ENCODE measurements at places on chromosomes 13 and 19.

DNA sequence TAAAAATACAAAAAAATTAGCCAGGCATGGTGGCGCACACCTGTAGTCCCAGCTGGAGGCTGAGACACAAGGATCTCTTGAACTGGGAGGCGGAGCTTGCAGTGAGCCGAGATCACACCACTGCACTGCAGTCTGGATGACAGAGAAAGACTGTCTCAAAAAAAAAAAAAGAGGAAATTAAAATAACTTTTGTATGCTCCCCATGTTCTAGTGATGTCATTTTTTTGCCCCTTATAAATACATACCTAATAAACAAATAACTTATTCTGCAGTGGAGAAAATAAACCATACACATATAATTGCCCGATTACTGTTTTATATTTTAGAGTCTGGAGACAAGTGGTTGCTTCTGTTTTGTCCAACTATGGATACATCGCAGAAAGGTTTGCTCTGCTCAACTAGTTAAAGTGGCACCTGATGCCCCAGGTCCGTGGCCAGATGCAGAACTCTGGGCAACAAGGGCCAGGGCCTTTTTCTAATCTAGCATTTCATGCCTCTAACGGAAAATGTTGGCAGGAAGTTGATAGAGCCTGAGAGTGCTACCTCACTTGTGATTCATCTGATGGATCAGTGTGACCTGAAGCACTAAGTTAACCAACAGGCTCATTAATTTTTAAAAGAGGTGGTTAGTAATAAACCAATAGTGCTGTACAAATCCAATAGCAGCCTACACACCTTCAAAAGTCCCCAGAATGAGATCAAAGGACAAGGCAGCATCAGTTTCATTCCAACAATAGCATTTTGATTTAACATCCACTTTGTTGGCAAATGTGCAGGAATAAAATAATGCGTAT, 18.8 kb downstream of the UBE2L5 start:
- peaks cover 4% of the 10 kb centered on the region for H3K4me1 ChIP-seq
- no peak overlapping the region for H3K27ac ChIP-seq
- H3K36me3 ChIP-seq: no peaks in the 10 kb centered on the region
- H3K4me3 ChIP-seq: no peak overlapping the region

DNA sequence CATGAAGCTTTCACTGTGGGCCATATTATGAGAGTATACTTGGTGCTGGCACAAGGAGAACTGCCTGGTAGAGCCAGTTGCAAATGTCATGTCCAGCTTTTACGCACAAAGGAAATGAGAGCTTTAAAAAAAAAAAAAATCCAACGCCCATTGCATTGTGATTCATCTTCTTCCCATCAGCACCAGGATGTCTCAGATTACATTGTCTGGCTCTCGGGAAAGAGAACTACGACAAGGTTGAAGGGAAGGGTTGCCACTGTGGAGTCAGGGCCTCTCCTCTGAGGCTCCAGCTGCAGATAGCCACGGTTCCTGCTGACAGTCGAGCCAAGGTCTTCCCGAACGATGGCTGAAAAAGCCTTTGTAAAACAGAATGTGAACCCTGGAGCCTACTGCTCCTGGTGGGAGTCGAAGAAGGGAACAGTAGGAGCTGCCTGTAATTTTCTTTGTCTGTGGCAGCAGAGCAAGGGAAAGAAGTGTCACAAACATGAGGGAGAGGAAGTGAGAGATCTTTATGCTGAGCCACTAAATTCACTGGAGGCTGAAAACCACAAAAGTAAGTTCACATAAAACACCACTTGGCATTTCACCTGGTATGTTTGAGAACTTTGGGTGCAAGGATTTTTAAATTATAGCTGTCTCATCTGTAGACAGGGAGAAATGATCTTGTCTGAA, 704.7 kb downstream of the DIAPH3 start:
- H3K36me3 ChIP-seq: no peaks in the 10 kb centered on the region
- H3K4me3 ChIP-seq: no peak overlapping the region
- H3K27me3 ChIP-seq: peaks cover 4% of the 10 kb centered on the region

DNA sequence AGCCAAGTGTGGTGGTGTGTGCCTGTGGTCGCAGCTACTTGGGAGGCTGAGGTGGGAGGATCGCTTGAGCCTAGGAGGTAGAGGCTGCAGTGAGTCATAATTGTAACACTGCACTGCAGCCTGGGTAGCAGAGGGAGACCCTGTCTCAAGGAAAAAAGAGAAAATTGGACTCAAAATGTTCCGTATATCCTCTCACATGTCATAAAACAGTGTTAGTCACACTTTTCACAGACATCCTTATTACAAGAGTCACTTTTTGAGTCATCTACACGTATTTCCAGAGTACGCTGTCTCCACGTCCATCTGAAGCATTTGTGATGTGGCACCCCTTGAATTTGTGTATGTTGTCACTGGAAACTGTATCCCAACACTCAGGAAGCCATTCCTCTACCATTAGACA, 133.0 kb downstream of the SIPA1L3 start:
- H3K27ac ChIP-seq: no peak overlapping the region
- H3K4me1 ChIP-seq: peaks cover 37% of the 10 kb centered on the region
- H3K27me3 ChIP-seq: no peaks in the 10 kb centered on the region
- H3K36me3 ChIP-seq: peaks cover 6% of the 10 kb centered on the region

- peaks cover 9% of the 10 kb centered on the region for H3K36me3 ChIP-seq
- no peaks in the 10 kb centered on the region for H3K4me1 ChIP-seq
- no peaks in the 10 kb centered on the region for H3K27me3 ChIP-seq
- H3K4me3 ChIP-seq: no peak overlapping the region
Observed at GRCh38 chr19:1987197-1988187, 28.0 kb downstream of the BTBD2 start.

GRCh38 chr13:23620211-23620610, 50.0 kb downstream of the TNFRSF19 start:
- no peak overlapping the region for H3K27ac ChIP-seq
- H3K36me3 ChIP-seq: peaks cover 14% of the 10 kb centered on the region
- no peak for DNase-seq
- H3K4me3 ChIP-seq: no peak overlapping the region
- peaks cover 10% of the 10 kb centered on the region for H3K27me3 ChIP-seq
- H3K4me1 ChIP-seq: peaks cover 34% of the 10 kb centered on the region

DNA sequence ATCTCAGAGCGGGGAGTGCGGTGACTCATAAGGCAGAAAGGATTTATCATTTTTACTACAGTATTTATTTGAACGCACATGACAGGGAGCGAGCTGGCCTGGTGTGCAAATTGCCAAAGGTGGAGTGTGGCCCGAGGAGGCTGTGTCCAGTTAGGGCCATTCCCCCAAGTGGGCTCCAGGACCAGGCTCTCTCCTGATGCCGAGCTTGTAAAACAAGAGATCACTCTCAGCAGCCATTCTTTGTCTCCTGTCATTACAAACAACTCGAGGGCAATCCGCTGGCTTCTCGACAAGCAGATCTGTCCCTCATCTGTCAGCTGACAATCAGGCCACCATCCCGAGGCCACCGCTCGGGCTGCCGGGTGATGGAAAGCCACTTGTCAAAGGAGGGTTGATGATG, 418.9 kb downstream of the ZNF536 start:
- no peak overlapping the region for H3K27ac ChIP-seq
- H3K4me1 ChIP-seq: no peaks in the 10 kb centered on the region
- H3K4me3 ChIP-seq: no peak overlapping the region
- H3K27me3 ChIP-seq: peaks cover 20% of the 10 kb centered on the region
- DNase-seq: no peak
- no peaks in the 10 kb centered on the region for H3K36me3 ChIP-seq

DNA sequence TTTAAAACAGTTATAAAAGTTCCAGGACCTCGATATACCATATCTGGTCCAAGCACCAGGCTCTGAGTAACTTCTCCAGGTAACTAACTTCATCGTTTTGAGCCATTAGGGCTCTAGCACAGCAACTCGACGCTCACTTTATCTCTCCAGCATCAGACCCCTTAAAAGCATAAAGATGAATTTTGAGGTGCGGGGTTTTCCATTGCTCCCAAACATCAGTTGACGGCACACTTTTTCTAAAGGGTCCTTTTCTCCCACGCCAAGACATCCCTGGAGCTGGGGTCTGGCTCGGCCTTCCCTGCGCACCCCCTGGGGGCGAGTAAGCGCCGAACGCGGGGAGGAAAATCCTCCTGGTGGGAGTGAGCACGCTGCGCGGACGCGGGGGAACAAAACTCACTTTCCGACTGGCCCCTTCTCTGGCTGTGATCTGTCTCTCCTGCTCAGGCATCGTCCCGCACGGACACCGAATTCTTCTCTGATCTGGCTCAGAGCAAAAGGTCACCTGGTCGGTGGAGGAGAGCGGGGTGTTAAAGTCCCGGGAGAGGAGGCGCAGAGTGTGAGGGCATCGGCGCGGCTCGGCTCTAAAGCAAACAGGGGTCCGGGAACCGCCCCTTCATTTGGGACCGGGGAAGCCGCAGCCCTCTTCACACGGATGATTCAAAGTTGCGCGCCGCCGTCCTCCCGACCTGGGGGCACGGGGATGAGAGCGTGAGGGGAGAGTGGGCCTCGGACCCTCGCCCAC, at the start of gene ATP7B:
ATP7B (minus strand) TSS at position 561 of the 742 bp plus-strand sequence; CDS start at position 448, 113 bp downstream.
- no peaks in the 10 kb centered on the region for H3K27me3 ChIP-seq
- peak within 1 kb of the TSS; percentile 99 for H3K27ac ChIP-seq

DNA sequence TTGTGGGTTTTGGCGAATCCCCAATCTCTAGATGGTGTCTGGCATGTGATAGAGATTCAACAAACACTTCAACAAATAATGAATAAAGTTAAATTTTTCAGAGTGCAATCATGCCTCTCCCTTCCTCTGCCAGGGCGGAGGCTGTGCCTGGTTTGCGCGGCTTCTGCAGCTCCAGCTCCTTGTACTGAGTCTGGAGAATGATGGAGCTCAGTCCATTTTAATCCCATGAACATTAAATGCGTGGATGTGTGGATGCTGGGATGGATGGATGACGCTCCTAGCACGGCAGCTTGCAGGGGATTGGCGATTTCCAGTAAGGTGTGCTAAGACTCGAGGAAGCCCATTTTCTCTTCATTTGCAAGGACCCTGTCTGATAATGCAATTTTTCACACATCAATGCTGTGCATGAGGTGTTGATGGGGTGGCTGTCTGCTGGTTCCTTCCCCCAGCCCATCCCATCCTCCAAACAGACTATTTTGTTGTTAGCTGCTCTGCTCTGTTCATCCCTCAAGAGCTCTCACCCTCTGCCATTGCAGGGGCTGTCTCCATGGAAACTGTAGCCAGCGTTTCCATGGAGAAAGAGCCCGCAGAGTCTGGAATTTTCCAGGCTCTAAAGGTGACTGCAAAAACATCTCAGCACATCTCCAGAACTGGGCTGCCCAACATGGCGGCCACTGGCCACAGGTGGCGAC, 92.6 kb upstream of the PEG3 start:
- peaks cover 3% of the 10 kb centered on the region for H3K36me3 ChIP-seq
- H3K27ac ChIP-seq: no peak overlapping the region
- no peaks in the 10 kb centered on the region for H3K27me3 ChIP-seq
- no peaks in the 10 kb centered on the region for H3K4me1 ChIP-seq

DNA sequence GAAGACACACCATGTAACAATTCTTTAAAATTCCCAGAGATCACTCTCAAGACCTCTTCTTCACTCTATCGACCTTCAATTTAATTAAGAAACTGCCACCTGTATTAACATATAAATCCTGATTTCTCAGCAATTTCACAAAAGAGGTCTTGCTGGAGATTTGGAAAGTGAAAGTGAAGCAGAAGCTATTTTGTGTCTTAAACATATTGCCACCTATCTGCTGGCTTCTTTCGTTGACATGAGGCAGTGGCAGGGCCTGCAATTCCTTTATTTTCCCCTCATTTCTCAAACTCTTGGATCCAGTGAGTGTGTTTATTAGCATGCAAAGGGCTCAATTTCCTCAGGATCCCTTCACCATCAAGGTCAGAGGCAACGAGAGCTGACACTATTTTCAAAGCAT, 780.2 kb upstream of the SLITRK1 start:
- no peak overlapping the region for H3K27ac ChIP-seq
- no peak for DNase-seq
- H3K27me3 ChIP-seq: no peaks in the 10 kb centered on the region
- H3K4me1 ChIP-seq: peaks cover 4% of the 10 kb centered on the region
- no peaks in the 10 kb centered on the region for H3K36me3 ChIP-seq

DNA sequence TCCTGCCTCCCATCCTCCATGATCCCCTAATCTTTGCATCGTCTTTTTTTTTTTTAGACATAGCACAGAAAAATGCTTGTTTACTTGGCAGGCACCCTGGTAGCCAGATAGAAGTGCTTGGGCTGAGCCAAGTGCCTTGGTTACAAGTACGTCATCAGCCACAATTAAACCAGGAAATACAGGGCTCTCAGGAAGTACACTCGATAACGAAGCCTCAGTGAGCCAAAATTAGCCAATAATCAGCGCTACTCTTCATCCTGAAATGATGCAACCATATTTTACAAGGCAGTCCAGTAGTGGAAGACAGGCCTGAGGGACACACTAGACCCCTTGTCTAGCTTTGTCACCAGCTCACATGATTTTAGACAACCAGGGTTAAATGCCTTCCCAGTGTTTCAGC, 194.0 kb upstream of the NBEA start:
- DNase-seq: no peak
- peaks cover 5% of the 10 kb centered on the region for H3K27me3 ChIP-seq
- no peaks in the 10 kb centered on the region for H3K36me3 ChIP-seq
- H3K4me3 ChIP-seq: no peak overlapping the region

GRCh38 chr19:2171349-2172145, 7.8 kb downstream of the DOT1L start:
- peaks cover 48% of the 10 kb centered on the region for H3K4me1 ChIP-seq
- H3K4me3 ChIP-seq: peak overlapping the region; percentile 33
- H3K27ac ChIP-seq: peak overlapping the region; percentile 86
